ENCODE measurements at places on chromosomes 2 and 18.

- no peak for DNase-seq
Observed at GRCh38 chr2:233100192-233100998, 40.3 kb downstream of the INPP5D start.

GRCh38 chr18:2994603-2995432, 18.1 kb downstream of the LPIN2 start:
- peak; percentile 32 for DNase-seq

GRCh38 chr2:27737676-27738348, 33.7 kb upstream of the MRPL33 start:
- no peak for DNase-seq

- no peak for DNase-seq
Observed at GRCh38 chr2:37324536-37324785, 172 bp downstream of the PRKD3 start.

DNA sequence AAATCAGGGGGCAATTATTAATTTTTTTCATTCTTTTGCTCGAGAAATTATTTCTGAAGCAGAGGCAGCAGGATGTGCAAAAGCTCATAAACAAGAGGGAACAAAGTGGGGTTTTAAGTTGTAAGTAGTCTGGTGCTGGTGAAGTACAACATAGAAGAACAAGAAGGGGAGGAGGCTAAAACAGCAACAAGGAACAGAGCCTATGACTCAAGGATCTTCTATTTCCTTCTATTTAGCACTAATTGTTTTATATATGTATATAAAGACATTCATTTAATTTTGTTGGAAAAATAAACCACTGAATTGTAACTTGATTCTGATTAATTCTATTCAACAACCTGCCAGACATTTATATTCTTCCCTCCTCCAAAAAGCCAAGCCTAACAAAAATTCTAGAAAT, 35.0 kb downstream of the YES1 start:
- no peak for DNase-seq

DNA sequence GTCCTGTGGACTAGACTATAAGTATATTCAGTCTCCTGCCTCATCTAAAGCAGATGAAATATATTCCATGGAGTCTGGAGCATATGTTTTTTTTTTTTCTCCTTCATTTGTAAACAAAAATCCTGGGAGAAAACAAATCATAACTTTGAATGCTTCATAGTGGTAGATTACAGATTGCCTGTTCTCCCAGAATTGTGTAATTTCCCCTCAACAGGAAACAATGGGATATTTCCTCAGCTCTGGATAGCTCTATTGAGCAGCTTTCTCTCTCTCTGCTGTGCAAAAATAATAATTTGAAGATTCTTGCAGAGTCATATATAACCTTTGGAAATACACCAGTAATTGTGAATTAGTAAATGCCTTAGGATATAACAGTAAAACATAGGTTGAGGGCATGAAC, 1406.6 kb upstream of the ACVR2A start:
- DNase-seq, result no peak

GRCh38 chr2:104854498-104855220, 744 bp downstream of the POU3F3 start:
- no peak for DNase-seq

- DNase-seq, result no peak
Observed at GRCh38 chr2:104896446-104896845, 42.5 kb downstream of the POU3F3 start.

DNA sequence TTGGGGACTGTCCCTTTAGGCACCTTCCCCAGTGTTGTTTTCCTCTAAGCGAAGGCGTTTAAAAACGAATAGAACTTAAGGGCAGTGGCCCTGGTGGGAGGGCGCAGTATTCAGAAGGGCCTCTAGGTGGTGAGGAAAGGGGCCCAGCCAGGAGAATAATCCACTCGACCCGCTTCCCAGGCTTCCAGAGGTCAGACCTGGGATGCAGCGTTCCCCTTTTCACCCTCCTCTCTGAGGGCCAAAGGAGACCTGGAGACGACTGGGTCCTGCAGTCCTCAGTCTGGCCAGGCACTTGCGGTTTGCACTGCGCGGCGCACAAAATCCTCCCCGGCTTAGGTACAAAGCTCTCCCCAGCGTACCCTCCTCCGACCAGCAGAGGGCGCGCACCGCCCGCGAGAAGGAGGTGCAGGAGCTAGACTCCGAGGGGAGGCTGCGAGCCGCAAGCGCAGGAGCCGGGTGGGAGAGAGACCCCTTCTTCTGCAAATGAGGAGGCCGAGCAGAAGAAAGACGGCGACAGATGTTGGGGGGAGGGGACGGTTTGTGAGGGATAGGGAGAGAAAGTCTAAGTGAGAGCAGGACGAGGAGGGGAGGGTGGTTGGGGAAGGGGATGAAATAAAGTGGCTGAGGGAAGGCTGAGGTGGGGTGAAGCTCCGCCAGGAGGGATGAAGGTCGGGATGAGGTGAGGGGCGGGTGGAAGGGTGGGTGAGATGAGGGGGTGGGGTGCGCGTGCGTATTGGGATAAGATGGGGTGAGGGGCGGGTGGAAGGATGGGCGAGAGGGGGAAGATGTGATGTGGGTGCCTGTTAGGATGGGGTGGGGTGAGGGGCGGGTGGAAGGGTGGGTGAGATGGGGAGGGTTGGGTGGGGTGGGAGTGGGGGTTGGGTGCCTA, 4.9 kb downstream of the FEV start:
- DNase-seq, result peak; percentile 92

- DNase-seq, result no peak
Observed at GRCh38 chr18:34122724-34123334, 101.9 kb downstream of the NOL4 start.

GRCh38 chr2:226678422-226678821, 121.2 kb downstream of the IRS1 start:
- DNase-seq, result no peak

DNA sequence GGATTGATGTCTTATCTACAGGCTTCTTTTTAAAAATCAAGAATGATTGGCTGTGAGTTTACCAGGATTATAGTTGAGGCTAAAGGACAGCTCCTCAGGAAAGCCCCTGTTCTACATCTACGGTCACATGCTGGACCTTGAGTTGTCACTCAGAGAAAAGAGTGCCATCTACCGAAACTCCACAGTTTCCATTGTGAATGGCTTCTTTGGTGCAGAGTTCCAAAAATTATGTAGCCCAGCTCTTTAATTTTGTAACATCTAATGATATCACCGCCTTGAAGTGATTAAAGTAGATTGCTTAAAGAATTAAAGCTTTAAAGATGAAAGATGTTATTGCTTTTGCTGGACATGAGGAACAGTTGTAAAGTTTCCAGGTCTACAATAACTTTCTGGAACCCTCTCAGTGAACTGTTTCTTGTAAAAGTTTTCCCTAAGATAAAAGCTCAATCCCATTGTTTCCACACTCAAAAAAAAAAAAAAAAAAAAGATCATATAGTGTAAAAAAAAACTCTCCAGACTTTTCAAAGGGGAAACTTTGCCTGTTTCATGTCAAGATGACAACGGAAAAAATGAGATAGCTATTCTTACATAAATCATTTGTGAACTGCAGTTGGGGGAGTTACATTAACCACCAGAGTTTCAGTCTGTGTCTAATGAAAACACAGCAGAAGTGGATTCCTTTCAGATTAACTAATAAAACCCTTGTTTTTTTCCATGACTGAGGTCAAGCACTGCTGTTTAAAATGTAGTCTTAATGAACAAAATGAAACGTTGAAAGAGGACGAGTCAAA, 4.3 kb downstream of the COL3A1 start:
- DNase-seq, result no peak

DNA sequence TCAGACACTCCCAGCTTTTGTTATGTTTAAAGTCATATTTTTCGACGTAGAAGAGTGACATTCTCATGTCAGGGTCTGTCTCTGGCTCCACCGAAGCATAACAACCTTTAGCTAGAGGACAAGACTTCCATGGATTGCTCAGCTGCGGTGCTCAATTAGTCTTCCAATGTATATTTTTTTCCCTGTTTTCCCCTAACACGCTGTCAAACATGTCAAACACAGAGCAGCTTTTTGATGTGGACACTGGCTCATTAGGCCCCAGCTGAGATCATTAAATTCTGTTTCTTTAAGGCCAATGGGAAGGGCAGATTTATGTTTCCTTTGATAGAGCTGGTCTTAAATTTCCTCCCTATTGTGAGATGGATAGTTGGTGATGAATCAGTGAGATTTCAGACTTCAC, 525.4 kb downstream of the PIK3C3 start:
- DNase-seq, result no peak

- no peak for DNase-seq
Observed at GRCh38 chr2:41935825-41936224, 112.0 kb upstream of the PKDCC start.

- no peak for DNase-seq
Observed at GRCh38 chr18:8933714-8934284, 168.7 kb upstream of the NDUFV2 start.

DNA sequence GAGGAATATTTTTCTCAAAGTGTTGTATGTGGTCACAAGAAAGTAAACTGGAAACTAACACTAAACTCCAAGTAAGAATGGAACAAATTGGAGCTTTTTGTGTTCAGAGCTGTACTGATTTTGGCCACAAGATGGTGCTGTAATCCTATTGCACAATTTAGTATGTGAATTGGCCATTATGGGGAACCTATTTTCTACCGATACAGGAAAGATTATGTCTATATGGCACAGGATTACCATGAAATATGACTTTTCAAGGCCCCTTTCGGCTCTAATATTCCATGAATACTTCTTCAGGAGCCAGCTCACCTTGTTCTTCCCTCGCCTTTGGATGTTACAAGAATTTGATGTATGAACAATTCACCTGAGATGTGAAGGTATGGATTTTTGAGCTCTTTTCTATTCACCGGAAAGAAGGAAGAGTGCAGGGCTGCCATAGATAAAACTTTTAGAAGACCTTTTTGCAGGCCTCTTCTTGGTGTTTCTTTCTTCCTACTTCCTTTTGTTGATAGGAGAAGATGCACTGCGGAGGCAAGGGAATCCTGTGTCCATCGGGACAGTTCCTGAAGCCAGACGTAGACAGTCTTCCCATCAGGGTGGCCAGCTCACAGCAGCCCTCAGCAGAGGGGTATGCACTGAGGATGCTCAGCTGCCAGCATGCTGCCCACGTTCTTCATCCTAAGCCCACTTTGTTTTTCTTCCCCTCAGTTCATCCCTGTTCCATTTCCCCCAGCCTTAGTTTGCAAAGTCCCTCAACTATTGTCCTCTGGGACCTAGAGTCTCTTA, 13.3 kb downstream of the MRPL44 start:
- no peak for DNase-seq

DNA sequence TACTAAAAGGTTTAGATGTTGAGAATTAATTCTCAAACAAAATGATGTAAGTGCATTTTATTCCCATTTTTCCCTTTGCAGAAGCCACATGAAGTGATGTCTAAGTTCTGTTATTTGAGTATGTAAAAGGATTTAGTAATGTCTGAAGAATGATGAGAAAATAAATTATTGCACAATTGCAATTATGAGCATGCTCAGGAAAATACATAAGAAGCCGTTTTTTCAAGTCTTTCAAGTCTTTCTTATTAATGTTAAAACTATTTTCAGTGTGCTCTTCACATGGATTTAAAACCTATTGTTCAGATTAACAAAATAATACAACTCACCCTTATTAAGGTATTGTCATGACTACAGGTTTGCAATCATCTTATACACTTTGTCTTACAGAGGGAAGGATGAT, 331.4 kb upstream of the NETO1 start:
- DNase-seq, result no peak

DNA sequence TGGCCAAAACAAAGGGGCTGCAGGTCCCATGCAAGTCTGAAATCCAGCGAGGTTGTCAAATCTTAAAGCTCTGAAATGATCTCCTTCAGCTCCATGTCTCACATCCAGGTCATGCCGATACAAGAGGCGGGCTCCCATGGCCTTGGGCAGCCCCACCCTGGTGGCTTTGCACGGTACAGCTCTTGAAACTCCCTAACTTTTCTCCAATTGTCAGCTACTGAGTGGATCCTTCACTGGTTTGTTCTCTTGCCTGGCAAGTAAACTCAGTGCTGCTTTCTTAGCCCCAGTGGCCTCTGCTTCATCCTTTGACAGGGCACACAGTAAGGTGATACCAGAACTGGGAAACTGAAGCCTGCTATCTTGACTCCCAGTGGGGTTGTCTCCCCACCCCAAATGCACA, 26.3 kb downstream of the SERPINB13 start:
- no peak for DNase-seq

GRCh38 chr18:76396792-76397191, 98.2 kb downstream of the ZNF516 start:
- no peak for DNase-seq

GRCh38 chr2:5660591-5660990, 31.6 kb upstream of the SOX11 start:
- no peak for DNase-seq

DNA sequence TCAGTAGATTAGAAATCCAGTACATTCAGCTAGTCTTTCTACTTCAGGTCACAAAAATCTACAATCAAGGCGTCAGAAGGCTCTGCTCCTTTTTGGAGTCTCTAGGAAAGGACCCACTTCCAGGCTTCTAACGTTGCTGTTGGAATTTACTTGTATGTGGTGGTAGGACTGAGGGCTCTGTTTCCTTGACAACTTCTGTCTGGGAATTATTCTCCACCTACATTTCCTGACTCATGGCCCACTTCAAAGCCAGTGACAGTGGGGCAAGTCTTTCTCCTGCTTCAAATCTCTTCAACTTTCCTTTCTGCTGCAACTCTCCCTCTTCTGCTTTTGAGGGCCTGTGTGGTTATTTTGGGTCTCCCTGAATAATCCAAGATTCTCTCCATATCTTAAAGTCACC, 10.4 kb upstream of the TMX3 start:
- no peak for DNase-seq

GRCh38 chr2:33213648-33214047, 262.8 kb upstream of the RASGRP3 start:
- no peak for DNase-seq

- DNase-seq, result no peak
Observed at GRCh38 chr2:11329776-11330175, 14.7 kb downstream of the ROCK2 start.

- no peak for DNase-seq
Observed at GRCh38 chr2:39266916-39267434, 23.2 kb upstream of the CDKL4 start.

DNA sequence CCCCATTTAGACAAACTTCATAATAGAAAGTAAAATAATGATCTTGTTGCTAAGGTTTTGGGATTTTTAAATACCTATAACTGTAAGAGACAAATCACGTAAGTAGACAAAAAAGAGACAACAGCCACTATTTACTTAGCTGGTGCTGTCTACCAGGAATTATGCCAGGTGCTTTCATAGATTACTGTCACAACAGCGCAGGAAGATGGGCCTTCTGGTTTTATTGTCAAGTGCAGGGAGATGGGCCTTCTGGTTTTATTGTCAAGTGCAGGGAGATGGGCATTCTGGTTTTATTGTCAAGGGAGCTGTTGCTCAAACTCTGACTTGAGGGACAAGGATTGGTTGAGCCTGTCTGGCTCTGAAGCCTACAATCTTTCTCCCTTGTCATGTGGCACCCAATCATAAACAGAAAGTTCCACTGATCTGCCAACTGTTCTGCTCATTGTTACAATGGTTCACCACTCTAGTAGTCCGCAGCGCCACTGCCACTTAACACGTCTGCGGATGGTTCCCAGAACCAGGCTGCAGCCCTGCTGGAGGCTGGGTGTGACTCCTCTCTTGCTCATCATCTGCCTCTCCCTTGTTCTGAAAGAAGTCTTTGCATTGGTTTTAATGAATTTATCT, 95.0 kb downstream of the RNF144A start:
- DNase-seq, result no peak

GRCh38 chr18:37282386-37283037, 283.1 kb downstream of the CELF4 start:
- no peak for DNase-seq

- no peak for DNase-seq
Observed at GRCh38 chr2:197191177-197191939, 119.2 kb downstream of the ANKRD44 start.
